ENCODE measurements at places on chromosomes 1 and 21. TPM values are rescaled to one million over a fixed set of nuclear protein-coding genes. Genes with fewer than 3 reads are reported as not detected.
A peak's percentile ranks its signal among the peaks of the same experiment; 100 is the strongest.

The MPZ gene
- 11.4 TPM for total RNA-seq

The TMPRSS15 gene
- total RNA-seq = not detected

The MUL1 gene
- 34.6 TPM for total RNA-seq

The RIMS3 gene
- 1.2 TPM for total RNA-seq

The CDA gene
- total RNA-seq = not detected

- H3K27me3 ChIP-seq = peaks cover 2% of the 10 kb centered on the region
- no peak overlapping the region for H3K27ac ChIP-seq
- H3K4me1 ChIP-seq = peaks cover 17% of the 10 kb centered on the region
- DNase-seq = no peak
- H3K36me3 ChIP-seq = no peaks in the 10 kb centered on the region
Measured at GRCh38 chr1:42731585-42731984, 8.5 kb downstream of the CLDN19 start.

DNA sequence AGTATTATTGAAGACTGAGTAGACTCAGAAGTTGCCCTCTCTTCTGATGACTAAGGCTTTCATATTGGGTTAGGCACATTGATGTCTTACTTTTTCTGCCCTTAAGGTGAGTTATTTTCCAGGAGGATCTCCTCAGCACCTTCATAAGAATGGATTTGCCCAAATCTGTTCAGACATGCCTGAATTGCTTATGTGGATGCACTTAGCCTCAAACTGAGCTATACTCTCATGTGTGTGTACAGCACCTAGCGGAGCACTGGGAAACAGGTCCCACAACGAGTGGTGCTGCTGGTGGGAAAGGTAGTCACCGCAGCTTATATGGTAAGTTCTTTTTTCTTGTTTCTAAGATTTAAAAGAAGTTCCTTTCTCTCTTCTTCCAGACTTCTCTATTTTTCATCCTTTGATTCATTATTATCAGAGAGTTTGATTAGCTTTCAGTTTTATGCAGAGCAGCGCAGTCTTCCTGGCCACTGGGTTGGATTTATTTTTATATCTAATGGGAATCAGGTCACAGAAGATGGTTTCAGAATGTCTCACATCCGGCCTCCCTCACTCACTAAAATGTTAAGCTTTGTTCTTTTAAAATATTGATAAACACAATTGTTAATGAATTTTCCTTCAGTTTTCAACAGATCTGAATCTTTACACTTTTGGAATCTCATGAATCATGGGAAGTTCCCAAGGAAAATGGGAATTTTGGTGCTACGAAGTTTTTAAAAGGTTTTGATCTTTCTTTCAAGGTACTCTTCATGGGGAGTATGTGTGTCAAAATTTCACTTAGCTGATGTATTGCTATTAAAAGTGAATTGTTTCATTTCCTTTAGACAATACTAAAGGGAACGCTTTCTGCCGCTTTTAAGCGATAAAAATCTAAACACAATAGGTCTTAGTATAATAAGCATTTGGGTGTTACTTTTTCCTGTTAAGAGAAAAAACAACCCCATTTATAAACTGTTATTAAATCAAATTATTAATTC is 58.5 kb downstream of the EXTL2 start:
- no peaks in the 10 kb centered on the region for H3K36me3 ChIP-seq
- no peak overlapping the region for H3K27ac ChIP-seq
- no peak for DNase-seq
- H3K27me3 ChIP-seq = no peaks in the 10 kb centered on the region
- no peak overlapping the region for H3K4me3 ChIP-seq
- H3K4me1 ChIP-seq = no peaks in the 10 kb centered on the region

DNA sequence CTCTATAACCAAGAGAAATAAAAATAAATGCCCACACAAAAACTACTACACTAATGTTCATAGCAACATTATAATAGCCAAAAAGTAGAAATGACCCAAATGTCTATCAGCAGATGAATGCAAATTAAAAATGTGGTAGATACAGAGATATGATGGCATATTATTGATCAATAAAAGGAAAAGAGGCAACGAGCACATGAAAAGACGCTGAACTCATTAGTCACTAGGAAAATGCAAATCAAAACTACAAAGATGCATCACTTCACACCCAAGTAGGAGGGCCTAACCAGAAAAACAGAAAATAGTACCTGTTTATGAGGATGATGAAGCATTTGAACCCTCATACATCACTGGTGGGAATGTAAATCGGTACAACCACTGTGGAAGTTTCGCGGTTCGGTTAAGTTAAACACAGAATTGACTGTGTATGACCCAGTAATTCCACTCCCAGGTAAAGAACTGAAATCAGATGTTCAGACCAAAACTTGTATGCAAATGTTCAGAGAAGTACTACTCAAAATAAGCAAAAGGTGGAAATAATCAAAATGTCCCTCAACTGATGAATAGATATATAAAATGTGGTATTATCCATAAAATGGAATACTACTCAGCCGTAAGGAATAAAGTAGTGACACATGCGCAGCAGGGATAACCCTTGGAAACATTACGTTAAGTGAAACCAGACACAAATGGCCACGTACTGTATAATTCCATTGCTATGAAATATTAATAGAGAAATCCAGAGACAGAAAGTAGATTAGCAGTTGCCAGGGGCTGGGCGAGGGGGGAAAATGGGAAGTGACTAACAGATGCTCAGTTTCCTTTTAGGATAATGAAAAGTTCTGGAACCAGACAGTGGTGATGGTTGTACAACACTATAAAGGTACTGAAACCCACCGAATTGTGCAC is 3.1 kb downstream of the USP48 start:
- DNase-seq = peak; percentile 40
- H3K27ac ChIP-seq = peak overlapping the region; percentile 99
- no peaks in the 10 kb centered on the region for H3K27me3 ChIP-seq
- H3K4me1 ChIP-seq = peaks cover 19% of the 10 kb centered on the region
- H3K36me3 ChIP-seq = peaks cover 27% of the 10 kb centered on the region
- peak overlapping the region; percentile 61 for H3K4me3 ChIP-seq

- DNase-seq = no peak
- H3K4me3 ChIP-seq = no peak overlapping the region
- H3K27me3 ChIP-seq = no peaks in the 10 kb centered on the region
- H3K4me1 ChIP-seq = no peaks in the 10 kb centered on the region
- no peaks in the 10 kb centered on the region for H3K36me3 ChIP-seq
Measured at GRCh38 chr1:46983166-46983829, 40.2 kb upstream of the CYP4X1 start.

DNA sequence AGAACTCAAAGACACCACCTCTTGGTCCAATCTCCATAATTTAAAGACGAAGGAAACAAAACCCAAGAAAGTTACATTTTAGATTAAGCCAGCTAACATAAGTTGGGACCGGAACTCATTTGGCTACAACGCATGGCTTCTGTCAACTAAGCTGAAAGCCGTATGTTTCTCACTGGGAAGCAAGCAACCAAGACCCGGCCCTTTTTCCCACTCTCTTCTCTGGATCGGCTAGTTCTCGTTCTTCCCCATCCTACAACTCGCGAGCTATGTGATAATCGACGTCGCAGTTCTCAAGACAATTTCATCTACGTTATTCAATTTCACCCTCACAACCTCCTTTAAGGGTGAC is 601 bp downstream of the CCT8 start:
- peak overlapping the region; percentile 92 for H3K27ac ChIP-seq
- H3K4me3 ChIP-seq = peak overlapping the region; percentile 83
- no peak for DNase-seq
- peaks cover 8% of the 10 kb centered on the region for H3K4me1 ChIP-seq
- H3K27me3 ChIP-seq = no peaks in the 10 kb centered on the region

- H3K4me1 ChIP-seq = peaks cover 59% of the 10 kb centered on the region
- H3K36me3 ChIP-seq = no peaks in the 10 kb centered on the region
- no peak for DNase-seq
- peaks cover 48% of the 10 kb centered on the region for H3K27me3 ChIP-seq
- no peak overlapping the region for H3K4me3 ChIP-seq
- no peak overlapping the region for H3K27ac ChIP-seq
Measured at GRCh38 chr1:3671371-3672180, 19.3 kb downstream of the TP73 start.

GRCh38 chr1:184801503-184801902 is 46.8 kb upstream of the EDEM3 start:
- no peak for DNase-seq
- peaks cover 7% of the 10 kb centered on the region for H3K4me1 ChIP-seq
- no peaks in the 10 kb centered on the region for H3K27me3 ChIP-seq
- no peak overlapping the region for H3K4me3 ChIP-seq
- peaks cover 20% of the 10 kb centered on the region for H3K36me3 ChIP-seq

DNA sequence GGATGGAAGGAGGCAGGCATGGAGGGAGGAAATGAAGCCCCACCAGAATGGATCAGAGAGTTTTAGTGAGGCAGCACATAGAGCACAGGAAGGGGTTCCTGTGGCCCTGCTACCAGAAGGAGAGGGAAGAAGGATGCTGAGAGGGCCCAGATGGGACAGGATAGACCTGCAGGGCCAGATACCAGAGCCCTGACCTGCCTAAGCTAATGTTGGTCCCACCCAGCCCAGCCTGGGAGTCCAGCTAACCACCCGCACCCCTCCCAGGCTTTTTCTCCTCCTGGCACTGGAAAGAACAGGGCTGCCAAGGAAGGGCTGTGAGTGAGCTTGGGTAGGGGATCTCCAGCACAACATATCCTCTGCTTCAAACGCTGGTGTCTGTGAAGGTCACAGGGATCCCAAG is 6.9 kb downstream of the NECTIN4 start:
- H3K27me3 ChIP-seq = no peaks in the 10 kb centered on the region
- H3K36me3 ChIP-seq = no peaks in the 10 kb centered on the region
- H3K4me3 ChIP-seq = no peak overlapping the region
- no peak overlapping the region for H3K27ac ChIP-seq
- peaks cover 13% of the 10 kb centered on the region for H3K4me1 ChIP-seq

GRCh38 chr1:95169548-95169947 is 52.4 kb downstream of the TLCD4 start:
- H3K4me1 ChIP-seq = peaks cover 26% of the 10 kb centered on the region
- H3K27me3 ChIP-seq = no peaks in the 10 kb centered on the region
- no peak overlapping the region for H3K4me3 ChIP-seq
- peak; percentile 48 for DNase-seq
- H3K27ac ChIP-seq = peak overlapping the region; percentile 89

GRCh38 chr1:113813218-113813617 is 942 bp upstream of the RSBN1 start:
- H3K36me3 ChIP-seq = peaks cover 6% of the 10 kb centered on the region
- DNase-seq = no peak
- no peak overlapping the region for H3K4me3 ChIP-seq
- H3K27ac ChIP-seq = peak overlapping the region; percentile 93
- no peaks in the 10 kb centered on the region for H3K27me3 ChIP-seq

GRCh38 chr21:27424601-27425000 is 457.7 kb upstream of the ADAMTS5 start:
- no peak for DNase-seq
- H3K27ac ChIP-seq = no peak overlapping the region
- no peak overlapping the region for H3K4me3 ChIP-seq
- H3K4me1 ChIP-seq = no peaks in the 10 kb centered on the region

- peaks cover 26% of the 10 kb centered on the region for H3K27me3 ChIP-seq
- no peak overlapping the region for H3K4me3 ChIP-seq
- H3K27ac ChIP-seq = no peak overlapping the region
- no peaks in the 10 kb centered on the region for H3K4me1 ChIP-seq
Measured at GRCh38 chr1:228906223-228906860, 171.1 kb downstream of the RHOU start.

DNA sequence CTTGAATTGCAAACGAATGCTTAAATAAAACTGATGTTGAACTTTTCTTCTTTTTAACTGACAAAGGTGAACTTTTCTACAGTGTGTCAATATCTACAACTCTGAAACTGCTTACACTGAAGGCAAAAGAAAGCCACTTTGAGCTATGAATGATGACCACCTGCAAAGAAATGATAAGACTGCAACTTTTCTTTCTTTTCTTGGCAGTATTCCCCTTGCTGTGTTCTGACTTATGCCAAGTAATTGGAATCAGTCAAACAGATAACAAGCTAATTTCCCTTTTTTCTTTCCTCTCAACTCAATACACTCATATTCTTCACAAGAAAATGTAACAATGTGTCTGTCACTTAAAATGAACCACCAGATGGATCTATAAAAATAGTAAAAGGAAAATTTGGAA is 588.1 kb upstream of the BRINP3 start:
- H3K27ac ChIP-seq = peak overlapping the region; percentile 50
- no peak for DNase-seq
- no peaks in the 10 kb centered on the region for H3K4me1 ChIP-seq
- no peaks in the 10 kb centered on the region for H3K36me3 ChIP-seq

DNA sequence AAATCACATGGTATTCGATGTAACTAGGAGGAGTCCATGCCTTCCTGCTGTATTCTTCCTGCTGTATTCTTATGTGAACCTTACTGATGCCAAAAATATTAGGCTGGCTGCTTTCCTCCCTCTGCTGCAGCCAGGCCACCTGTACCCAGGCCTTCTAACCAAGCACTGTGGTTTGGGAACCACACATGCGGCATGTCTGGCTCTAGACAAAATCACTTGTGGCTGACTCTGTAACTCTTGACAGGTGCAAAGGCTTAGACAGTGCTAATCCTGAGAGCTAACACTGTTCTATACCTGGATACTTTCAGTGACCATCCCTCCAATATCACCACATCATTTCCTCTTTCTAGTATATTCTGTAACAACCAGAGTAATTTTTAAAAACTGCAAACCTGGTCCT is 67.7 kb downstream of the PCP4 start:
- H3K4me1 ChIP-seq = no peaks in the 10 kb centered on the region
- no peaks in the 10 kb centered on the region for H3K27me3 ChIP-seq
- H3K27ac ChIP-seq = no peak overlapping the region
- H3K4me3 ChIP-seq = no peak overlapping the region

- H3K27me3 ChIP-seq = peaks cover 69% of the 10 kb centered on the region
- H3K27ac ChIP-seq = no peak overlapping the region
- H3K4me3 ChIP-seq = no peak overlapping the region
- H3K36me3 ChIP-seq = no peaks in the 10 kb centered on the region
- DNase-seq = no peak
Measured at GRCh38 chr21:41726970-41727783, 39.7 kb downstream of the RIPK4 start.

GRCh38 chr1:151537112-151537511 is 3.0 kb upstream of the TUFT1 start:
- H3K4me1 ChIP-seq = peaks cover 17% of the 10 kb centered on the region
- peak; percentile 37 for DNase-seq
- H3K4me3 ChIP-seq = no peak overlapping the region
- H3K27ac ChIP-seq = no peak overlapping the region
- H3K27me3 ChIP-seq = peaks cover 6% of the 10 kb centered on the region
- no peaks in the 10 kb centered on the region for H3K36me3 ChIP-seq

DNA sequence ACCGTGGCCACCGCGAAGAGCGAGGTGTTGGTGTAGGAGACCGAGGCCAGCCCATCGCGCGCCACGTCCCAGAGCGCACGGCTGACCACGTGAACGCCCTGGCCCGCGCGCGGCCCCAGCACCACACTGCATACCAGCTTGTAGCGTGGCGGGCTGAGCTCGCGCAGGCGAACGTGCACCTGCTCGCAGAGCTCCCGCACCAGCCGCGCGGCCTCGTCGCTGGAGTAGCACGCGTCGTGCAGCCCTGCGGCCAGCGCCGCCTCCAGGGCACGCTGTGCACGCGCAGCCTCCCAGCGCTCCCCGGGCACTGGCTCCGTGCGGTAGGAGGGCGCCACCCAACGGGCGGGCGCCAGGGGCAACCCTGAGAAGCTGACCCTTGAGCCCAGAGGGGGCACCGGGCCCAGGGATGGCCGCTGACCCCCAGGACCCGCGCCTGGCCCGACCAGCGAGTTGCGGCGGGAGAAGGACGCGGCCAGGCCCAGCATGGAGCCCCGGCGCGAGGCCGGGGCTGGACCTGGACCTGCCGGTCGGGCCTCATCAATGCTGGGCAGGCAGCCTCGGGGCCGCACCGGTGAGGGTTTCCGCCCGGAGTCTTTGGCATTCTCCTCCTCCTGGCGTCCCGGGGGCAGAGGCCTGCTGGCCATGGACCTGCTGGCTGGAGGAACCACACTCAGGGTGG is 987 bp downstream of the DYNLT4 start:
- peaks cover 52% of the 10 kb centered on the region for H3K36me3 ChIP-seq
- H3K4me1 ChIP-seq = peaks cover 78% of the 10 kb centered on the region
- H3K27ac ChIP-seq = peak overlapping the region; percentile 100
- no peak for DNase-seq
- H3K27me3 ChIP-seq = no peaks in the 10 kb centered on the region
- no peak overlapping the region for H3K4me3 ChIP-seq

All from K562 (cell line).